ENCODE measurements at places on chromosomes 6 and 20.

DNA sequence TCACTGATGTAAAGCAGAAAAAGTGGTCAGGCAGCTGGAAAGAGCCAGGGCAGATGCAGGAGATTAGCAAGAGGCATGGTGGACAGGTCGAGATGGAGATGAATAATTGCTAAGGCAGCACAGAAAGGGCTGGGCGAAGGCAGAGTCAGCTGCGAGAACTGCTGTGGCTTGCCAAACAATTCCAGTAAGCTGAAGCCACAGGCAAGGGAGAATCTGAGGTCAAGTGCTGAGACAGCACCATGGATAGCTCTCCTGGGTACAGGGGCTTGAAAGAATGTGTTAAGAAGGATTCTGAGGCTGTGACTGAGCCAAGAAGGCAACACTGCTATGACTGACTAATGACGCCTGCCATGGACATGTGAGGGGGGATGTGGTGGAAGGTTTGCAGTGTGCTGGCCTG is 220.8 kb upstream of the FOXA2 start:
- DNase-seq: no peak

DNA sequence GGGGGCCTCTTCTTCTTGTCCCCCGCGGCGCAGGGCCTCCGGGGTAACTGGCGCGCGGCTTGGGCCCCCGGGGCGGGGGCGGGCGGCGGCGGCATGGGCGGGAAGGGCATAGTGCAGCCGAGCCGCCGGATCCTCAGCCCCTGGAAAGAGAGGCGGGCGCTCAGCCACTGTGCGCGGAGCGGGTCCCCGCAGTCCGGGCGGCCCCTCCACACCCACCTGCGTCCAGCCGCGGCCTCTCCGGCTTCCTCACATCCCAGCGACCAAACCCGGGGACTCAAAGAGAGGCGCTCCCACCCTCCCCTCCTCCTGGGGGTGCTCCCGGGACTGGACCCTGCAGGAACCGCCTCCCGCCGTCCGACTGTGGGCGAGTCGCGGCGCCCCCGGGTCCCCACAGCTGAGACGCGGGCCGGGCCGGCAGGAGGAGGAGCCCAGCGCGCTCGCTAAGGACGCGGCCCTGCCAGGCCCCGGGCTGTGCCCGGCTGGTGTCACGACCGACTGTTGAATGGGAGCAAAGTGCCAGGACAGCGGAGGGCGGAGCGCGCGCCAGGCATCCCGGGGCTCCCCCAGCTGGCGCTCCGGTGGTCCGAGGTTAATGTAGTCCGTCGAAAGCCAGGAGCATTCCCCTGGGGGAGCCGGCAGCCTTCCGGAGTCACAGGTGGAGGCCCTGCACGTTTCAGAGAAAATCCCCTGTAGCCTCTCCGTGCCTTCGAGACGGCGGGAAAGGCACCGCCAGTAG is at the start of gene PRR18:
PRR18 (minus strand) TSS at position 360 of the 736 bp plus-strand sequence; CDS start at position 110, 250 bp downstream.
- DNase-seq: no peak

- DNase-seq: no peak
Measured at GRCh38 chr6:144646093-144647056, 361.2 kb downstream of the UTRN start.

GRCh38 chr20:3794701-3795420 is 1.2 kb upstream of the CDC25B start:
- DNase-seq: no peak

GRCh38 chr6:144265061-144265357 is 20.1 kb upstream of the UTRN start:
- no peak for DNase-seq

GRCh38 chr6:127403636-127404035 is 55.6 kb downstream of the KIAA0408 start:
- no peak for DNase-seq

DNA sequence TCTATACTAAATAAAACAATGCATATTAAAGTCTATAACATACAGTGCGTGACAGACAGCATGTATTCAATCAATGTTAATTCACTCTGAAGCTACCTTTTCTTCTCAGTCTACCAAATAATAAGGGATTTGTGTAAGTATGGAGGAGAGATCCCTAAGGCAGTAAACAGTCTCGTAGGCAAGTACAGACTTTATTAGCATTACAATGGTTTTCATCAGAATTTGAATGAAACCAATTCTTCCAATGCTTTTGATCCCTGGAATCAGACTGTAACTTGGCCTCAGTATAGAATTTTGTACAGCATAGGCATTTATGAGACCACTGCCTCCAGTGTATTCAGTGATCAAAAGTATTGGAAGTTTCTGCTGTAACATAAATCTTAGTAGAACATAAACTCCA is 19.5 kb downstream of the LYRM4 start:
- DNase-seq: no peak

DNA sequence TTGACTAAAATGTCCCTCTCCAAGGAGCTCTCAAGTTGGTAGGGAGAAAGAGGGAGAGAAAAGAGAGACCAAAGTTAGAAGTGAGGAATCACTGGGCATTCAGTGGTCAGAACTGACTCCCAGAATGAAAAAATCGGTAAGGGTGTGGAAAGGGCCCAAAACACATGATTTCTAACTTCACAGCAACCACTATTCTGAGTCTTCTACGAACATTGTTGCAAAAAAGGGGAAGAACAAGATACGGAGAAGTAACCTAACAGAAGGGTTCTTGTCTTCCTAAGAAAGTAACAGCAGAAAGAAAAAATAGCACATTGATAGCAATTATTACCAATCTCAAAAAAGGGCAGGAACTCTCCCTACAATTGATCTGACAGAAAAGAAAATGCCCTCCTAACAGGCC is 65.6 kb downstream of the ATP9A start:
- DNase-seq: no peak

DNA sequence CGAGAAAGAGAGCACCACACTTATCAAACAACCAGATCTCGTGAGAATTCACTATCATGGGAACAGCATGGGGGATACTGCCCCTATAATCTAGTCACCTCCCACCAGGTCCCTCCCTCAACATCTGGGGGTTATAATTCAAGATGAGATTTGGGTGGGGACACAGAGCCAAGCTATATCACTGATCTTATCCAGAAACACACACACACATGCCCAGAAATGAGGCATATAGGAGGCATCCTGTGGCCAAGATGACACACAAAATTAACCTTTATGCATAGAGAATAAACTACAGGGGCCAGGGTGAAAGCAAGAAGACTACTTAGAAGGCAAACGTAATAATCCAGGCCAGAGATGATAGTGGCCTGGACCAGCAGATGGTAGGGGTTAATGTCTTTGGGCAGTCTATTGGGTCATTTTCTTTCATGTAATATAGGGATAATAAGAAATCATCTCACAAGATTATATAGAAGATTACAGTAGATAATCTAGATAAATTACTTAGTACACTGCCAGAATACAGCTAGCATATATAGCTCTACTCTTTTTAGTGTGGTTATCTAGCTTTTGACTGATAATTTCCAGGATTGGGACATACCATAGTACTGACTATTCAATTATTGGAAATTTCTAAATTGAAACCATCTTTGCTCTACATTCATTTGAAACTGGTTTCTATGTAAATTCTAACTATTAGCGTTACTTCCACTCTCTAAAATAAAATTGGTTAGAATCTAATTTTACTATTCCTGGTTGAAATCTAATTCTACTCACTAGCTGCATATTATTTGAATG is 20.0 kb downstream of the RNF144B start:
- no peak for DNase-seq

DNA sequence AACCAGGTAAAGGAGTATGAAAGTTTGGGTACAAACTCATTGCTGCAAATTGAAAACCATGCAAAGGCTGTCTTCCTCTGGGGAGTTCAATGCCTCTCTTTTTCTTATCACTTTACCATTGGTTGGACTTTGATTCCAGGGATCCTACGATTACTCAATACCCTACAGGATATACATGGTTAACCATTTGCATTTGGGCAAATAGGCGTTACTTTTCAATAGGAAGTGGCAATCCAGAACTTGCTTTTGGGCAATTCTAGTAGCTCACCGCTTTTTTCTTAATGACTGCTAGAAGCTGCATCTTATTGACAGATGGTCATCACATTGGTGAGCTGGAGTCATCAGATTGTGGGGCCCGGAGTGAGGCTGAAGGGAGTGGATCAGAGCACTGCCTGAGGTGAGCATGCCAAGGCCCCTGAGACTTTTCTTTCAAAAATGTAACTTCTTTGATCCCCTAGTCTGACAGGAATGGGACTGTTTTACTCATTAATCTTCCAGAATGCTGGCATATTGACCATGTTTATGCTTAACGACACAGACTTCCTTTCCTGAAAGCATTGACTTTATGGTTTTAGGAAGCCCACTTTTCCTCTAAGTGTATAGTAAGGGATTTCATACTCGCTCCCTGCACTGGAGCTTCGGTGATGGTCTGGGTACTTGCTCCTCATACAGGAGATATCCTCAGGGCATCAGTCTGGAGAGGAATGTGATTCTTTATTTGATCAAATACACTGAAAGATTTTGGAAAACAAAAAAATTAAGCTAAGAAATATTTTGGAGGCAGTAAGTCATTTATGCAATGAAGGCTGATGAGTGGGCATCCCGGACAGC is at the start of gene CCR6:
CCR6 (plus strand) TSS at position 270 of the 831 bp plus-strand sequence. CDS start 13,039 bp downstream, outside the sequence.
- no peak for DNase-seq

DNA sequence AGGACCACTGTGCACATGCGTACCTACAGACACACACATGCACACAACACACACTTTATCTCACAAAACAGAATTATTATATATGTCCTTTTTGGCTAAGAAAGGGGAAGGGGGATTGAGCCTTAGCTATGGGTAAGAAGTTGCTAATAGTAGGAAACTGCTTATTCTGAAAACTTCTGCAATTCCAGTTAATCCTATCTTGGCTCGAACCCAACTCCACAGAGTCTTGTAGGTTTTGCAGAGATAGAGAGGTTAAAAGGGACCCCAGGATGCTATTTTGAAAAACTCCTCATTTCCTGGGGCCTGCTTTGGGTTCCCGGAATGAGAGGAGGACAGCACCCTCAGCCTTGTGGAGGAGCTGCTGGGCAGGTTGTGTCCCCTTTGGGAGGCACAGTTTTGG is 233.8 kb downstream of the CLIC5 start:
- no peak for DNase-seq

DNA sequence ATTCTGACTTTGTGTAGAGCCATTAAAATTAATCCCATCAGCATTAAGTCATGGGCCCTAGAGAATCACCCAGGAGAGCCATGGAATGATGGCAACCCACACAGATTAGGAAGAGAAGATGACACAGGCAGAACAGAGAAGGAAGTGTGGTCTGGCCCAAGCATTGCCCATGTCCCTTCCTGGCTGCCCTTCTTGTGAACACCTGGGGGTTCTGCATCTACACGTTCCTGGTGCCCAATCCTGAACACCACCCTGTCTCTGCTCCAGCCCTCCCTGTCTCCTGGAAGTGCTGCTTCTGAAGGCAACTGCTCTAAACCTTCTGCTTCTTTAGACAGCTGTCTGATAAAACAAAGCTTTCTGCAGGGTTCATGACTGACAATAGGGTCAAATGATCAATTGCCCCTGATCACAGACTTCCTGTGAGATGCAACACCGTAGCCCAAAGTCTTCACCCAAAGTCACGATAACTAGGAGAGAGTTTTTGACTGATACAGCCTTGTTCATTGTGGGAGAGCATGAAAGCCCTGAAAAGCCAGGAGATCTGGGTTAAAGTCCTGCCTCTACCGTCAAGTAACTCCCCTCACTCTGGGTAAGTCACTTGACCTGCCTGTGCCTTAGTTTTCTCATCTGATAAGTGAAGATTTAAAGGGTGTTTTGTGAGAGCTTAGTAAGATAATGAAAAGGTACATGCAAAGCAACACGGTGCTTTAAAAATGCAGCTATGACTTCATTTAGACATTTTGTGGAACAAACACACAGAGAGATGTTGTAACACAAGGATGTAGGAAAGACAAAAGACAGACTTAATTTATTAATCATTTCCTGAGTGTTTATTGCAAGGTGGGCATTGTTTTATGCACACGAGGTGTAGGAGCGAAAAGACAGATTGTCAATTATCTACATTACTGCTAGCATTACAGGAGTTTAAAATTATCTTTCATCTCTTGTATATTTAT is 291.2 kb upstream of the STXBP5 start:
- DNase-seq: no peak

DNA sequence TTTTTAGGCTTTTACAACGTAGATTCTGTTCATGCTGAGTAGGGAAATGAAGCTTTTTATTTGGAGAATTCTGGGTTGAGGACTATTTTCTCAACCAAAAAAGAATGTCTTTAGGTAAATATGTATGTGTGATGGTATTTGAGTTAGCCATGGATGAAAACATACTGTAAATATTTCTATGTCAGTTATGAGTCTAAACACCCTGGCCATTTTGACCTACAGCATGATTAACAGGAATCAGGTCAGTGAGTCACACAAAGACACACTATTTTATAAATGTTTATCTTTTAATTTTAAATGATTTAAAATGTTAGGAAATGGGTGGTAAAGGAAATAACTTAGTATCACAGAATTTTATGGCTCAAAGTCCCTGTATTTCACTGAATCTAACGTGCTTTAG is 851.7 kb upstream of the MAP3K7 start:
- DNase-seq: no peak

- no peak for DNase-seq
Measured at GRCh38 chr6:38673397-38674165, 29.4 kb downstream of the GLO1 start.

GRCh38 chr6:11282245-11282644 is 49.8 kb upstream of the NEDD9 start:
- DNase-seq: no peak

- DNase-seq: no peak
Measured at GRCh38 chr6:135905604-135906300, 54.3 kb downstream of the PDE7B start.

GRCh38 chr20:20130399-20130798 is 78.1 kb downstream of the CFAP61 start:
- DNase-seq: no peak

DNA sequence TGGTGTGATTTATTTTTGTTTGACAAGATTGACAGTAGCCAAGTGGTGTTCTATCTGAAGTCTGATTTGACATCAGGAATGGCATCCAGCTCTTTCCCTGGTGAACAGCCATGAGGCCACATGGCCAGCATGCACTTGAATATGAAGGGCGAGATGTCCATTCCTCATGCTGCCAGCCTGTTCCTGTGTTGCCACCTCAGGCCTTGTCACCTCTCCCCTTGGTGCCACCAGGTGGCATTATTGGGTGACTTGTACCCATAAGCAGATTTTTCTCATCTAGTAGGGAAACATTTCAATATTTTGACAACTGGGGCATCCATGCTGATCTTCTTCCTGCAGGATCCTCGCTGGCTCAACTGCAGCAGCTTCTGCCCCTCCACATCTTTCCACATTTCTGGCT is 199.1 kb downstream of the ERMARD start:
- DNase-seq: no peak

DNA sequence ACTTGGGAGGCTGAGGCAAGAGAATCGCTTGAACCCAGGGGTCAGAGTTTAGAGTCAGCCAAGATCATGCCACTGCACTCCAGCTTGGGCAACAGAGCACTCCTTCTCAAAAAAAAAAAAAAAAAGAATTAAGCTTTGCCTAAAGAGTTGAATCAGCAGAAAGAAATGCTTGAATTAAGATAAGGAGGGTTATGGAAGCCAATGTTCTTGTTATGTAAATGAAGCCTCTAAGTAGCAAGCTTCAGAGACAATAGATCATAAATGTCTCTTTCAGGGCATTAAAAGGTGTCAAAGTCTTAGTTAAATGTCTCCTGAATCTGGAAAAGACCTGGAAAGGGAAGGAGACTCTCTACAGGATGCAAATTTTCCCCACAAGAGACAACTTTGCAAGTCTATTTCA is 69.7 kb upstream of the FAM83B start:
- no peak for DNase-seq

- no peak for DNase-seq
Measured at GRCh38 chr20:57498425-57499400, 26.2 kb downstream of the CTCFL start.

GRCh38 chr20:1477896-1478490 is 11.3 kb upstream of the NSFL1C start:
- no peak for DNase-seq

Measured in activated CD8-positive, alpha-beta memory T cell treated with anti-CD3 and anti-CD28 coated beads for 1 hour (primary cell).